ENCODE measurements at places on chromosomes 1 and 21.

- peak; percentile 85 for DNase-seq
Observed at GRCh38 chr1:167708940-167709389, 12.8 kb upstream of the MPZL1 start.

DNA sequence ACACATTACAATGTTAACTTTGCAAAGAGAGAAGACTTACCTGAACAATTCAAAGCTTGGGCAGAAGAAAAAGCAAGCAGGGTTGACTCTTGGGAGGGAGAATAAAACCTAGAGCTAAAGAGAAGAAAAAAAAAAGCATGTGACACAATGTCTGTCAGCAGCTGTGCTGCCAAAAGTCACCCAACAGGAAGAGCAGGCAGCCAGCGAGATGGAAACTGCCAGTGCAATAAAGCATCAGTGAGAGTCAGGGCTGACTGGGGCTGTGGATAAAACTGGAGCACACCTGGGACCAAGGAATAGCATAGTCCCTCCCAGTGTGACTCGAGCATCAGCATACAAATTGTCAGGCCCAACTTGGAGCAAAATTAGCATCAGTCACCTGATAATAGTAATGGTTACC is 65.0 kb upstream of the SLC22A15 start:
- DNase-seq: no peak

DNA sequence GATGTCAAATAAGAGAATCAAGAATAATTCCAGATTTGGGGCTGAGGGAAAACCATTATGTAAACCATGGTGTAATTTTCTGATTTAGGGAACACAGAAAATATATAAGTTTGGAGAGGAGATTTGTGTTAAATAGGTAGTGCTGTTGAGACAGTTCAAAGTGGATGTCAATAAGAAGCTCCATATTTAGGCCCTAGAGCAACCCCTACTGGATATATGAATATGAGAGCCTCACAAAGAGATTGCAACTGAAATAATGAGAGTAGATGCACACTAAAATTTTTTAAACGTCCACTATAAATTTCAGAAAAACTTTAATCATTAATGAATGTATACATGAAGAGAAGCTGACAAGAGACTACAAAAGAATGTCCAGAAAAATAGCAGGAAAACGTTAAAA is 1447.8 kb upstream of the PRMT6 start:
- DNase-seq: peak; percentile 39

DNA sequence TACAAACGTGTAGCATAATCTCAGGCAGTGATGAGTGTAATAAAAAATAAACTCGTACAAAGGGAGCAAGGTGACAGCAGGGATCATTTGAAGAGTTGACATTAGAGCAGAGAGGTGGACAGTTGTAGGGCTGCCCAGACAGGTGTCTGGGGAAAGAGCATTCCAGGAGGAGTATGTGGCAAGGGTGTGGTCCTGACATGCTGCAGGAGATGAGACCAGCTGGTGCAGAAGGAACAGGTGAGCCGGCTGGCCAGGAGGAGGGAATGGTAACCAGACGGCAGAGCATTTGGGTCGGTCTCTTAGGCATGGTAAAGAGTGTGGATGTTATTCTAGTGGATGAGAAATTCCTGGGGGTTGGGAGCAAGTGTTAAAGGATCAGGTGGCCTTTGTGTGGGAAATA is 306.3 kb downstream of the LMX1A start:
- DNase-seq: no peak

DNA sequence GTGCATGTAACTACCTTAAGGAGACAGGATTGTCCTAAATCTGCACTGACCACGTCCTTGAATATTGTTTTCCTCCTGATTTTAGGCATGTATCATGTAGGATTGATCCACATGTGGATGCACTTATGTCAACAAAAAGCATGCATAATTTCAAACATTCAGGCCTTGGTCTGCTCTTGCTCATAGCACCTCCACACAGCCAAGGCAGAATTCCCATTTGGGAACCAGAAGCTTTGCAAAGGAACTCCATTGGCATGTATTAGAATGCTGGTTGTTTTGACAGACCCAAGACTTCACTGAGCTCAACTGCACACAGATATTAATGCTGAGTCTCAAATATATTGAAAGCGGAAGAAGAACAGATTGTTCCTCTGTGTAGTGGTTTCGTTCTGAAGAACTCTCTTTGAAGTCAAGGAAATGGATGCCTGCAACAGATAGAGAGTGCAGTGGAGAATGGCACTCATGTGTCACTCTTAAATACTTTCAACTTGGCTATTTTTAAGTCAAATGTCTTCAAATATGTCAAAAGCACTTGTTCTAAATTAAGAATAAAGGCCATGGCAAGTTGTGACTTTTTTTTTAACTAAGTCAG is 387.6 kb downstream of the LTN1 start:
- DNase-seq: no peak

GRCh38 chr1:156310962-156311361 is 11.9 kb upstream of the VHLL start:
- DNase-seq: no peak

DNA sequence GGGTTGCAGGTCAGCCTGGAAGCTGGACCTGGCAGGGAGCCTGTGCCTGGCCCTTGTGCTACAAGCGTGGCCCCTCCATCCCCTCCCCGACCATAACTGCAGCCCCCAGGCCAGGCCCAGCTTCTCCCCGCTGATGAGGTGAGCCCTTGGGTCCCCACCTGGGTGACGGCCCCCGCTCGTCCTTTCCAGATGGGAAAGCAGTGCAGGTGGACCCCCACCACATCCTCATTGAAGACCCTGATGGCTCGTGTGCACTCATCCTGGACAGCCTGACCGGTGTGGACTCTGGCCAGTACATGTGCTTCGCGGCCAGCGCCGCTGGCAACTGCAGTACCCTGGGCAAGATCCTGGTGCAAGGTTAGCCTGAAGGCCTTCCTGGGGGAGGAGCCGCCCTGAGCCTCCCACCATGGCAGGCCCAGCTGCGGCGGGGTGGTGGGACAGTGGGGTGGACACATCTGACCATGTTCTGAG is 56.9 kb downstream of the TRIM11 start:
- no peak for DNase-seq

- DNase-seq: no peak
Observed at GRCh38 chr1:119341372-119341947, 27.1 kb upstream of the HAO2 start.

DNA sequence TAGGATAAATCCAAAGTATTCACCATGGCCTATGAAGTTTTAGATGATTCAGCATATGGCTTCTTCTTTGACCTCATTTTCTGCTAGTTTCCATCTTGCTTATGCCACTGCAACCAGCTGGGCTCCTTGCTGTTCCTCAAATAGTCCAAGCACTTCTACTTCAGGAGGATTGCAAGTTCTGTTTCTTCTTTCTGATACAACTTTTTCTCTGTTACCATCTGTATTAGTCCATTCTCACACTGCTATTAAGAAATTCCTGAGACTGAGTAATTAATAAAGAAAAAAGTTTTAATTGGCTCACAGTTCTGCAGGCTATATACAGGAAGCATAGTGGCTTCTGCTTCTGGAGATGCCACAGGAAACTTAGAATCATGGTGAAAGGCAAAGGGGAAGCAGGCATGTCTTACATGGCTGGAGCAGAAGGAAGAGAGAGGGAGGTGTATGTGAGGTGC is 20.3 kb downstream of the PTGS2 start:
- DNase-seq: no peak

GRCh38 chr21:44876849-44877575 is 3.5 kb upstream of the PTTG1IP start:
- no peak for DNase-seq

- no peak for DNase-seq
Observed at GRCh38 chr21:15259824-15260223, 195.0 kb upstream of the NRIP1 start.

DNA sequence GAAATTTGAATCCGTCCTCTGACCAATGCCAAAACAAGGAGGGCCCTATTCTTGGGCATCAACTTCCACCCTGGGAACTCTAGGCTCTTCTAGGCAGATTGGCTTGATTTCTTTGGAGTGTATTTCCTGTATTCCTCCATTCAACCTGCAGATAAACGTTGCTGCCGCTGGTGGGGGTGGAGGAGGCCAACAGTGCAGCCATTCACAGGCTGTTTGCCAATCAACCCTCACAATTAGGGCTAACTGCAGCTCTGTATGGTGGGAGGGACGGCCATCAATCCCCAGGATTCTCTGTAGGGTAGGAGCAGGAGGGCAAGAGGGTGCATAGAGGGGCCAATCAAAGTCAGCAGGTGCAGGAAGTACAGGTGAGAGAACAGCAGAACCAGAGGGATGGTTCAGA is 273.1 kb upstream of the PROX1 start:
- DNase-seq: no peak

GRCh38 chr1:246199086-246199645 is 307.9 kb downstream of the SMYD3 start:
- peak; percentile 18 for DNase-seq

DNA sequence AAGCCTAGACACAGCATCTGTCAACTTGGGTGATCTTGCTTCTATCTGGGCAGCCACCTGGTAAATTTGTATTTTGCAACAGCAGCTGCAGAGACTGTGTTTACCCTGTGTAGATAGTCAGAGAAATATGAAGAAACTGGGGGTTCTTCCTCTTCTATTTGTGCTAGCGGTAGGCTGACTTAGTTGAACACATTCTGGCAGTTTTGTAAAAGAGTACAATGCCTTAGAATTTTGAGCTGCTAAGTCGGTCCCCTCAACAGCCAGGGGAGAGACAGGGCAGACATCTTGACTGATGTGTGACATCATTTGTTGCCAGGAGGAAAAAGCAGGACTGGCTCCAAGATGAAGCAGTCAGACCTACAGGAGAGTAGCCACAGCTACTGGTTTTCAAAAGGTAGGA is 53.7 kb downstream of the KCNJ6 start:
- peak; percentile 29 for DNase-seq

GRCh38 chr1:239025997-239026694 is 360.2 kb upstream of the CHRM3 start:
- no peak for DNase-seq

GRCh38 chr1:156486421-156487344 is 13.9 kb downstream of the MEF2D start:
- no peak for DNase-seq

GRCh38 chr1:92459871-92460320 is 26.8 kb downstream of the GFI1 start:
- DNase-seq: no peak

GRCh38 chr1:111731956-111732355 is 7.2 kb downstream of the INKA2 start:
- no peak for DNase-seq

DNA sequence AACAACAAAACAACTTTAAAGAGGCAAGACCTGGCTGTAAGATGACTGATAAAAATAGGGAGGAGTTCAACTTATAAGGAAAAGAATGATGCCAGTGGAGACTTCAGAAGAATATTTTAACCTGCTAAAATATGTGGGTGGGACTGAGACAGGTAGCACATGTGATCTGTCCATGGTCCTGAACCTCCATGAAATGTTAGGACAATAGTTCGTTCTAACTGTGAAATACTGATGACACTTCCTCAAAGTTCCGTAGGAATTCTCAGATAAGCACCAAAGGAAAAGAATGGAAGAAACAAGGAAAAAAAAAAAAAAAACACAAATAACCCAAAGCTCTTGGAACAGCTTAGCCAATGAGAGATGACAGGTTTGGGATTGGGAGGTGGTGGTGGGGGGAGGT is 44.7 kb downstream of the CDC42BPA start:
- peak; percentile 10 for DNase-seq

DNA sequence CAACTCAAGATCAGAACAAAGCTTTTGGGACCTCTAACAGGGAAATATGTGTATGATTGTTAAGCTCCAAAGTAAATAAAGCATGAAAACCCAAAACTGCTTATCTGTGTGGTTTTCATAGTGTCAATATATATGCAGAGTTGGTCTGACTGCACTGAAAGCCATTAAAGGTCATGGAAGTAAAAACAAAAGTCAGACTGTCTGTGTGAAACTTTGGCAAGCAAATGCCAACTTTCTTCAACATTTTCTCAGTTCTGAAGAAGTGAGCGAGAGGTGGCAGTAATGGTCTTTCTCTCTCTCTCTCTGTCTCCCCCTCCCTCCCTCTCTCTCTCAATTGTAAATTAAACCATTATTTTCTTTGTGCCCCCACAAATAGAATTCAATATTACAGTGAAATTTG is 100.1 kb upstream of the S1PR1 start:
- peak; percentile 26 for DNase-seq

- DNase-seq: peak; percentile 79
Observed at GRCh38 chr1:239816081-239816782, 275.5 kb upstream of the FMN2 start.

GRCh38 chr1:204260601-204261197 is 46.9 kb upstream of the GOLT1A start:
- no peak for DNase-seq

GRCh38 chr1:26450908-26451307 is 18.8 kb downstream of the DHDDS start:
- no peak for DNase-seq

- peak; percentile 24 for DNase-seq
Observed at GRCh38 chr1:15618655-15619525, 1.6 kb downstream of the DDI2 start.

GRCh38 chr1:37901191-37901892 is 42.0 kb upstream of the MTF1 start:
- DNase-seq: no peak

DNA sequence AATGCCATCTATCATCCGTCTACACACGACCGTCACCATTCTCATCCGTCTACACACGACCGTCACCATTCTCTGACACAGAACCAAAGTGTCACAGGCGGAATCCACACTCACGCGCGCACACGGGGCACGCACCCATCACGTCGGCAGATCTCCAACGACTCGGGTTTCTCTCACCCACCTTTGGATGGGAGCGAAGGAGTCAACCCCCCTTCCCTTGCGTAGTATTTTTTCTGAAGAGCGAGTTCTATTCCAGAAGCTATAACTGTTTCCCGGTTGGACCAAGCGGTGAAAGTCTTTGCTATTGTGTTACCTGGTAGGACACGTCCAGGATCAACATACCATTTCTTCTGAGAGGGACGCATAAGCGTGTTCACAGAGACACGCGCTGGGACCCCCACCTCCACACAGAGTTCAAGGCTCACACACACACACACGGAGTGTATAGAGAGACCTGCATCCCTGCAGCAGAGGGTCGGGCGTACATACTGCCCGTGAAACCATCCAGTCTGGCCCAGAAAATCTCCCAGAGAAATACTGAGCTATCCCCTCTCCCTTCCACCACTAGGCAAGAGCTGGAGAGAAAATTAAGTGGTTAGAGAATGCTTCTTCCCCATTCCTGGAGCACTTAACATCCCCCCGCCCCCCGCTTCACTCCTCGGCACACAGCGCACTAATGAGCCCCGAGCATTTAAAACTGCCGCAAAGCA is 741 bp downstream of the DUSP10 start:
- DNase-seq: peak; percentile 61

GRCh38 chr1:155513300-155513916 is 49.2 kb downstream of the ASH1L start:
- DNase-seq: peak; percentile 73

DNA sequence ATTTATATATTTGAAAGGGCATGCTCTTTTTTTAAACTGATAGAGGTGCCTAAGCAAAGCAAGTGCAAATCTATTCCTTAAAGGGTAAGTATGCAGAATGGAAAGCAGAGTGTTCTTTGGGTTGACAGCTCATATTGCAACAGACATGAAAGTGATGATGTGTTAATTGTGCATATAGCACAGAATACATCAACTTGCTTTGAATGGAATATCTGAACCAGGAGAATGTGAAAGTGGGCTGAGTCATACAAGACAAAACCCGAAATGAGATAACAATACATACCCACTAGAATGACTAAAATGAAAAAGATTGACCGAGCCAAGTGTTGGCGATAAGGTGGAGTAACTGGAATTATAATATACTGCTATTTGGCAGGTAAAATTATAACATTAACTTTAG is 4.3 kb downstream of the CR1 start:
- DNase-seq: no peak

- no peak for DNase-seq
Observed at GRCh38 chr1:171431994-171432393, 53.3 kb upstream of the PRRC2C start.

- DNase-seq: peak; percentile 31
Observed at GRCh38 chr1:160168609-160169369, 17.4 kb downstream of the ATP1A4 start.
